ENCODE measurements at places on chromosomes 6 and 20.

DNA sequence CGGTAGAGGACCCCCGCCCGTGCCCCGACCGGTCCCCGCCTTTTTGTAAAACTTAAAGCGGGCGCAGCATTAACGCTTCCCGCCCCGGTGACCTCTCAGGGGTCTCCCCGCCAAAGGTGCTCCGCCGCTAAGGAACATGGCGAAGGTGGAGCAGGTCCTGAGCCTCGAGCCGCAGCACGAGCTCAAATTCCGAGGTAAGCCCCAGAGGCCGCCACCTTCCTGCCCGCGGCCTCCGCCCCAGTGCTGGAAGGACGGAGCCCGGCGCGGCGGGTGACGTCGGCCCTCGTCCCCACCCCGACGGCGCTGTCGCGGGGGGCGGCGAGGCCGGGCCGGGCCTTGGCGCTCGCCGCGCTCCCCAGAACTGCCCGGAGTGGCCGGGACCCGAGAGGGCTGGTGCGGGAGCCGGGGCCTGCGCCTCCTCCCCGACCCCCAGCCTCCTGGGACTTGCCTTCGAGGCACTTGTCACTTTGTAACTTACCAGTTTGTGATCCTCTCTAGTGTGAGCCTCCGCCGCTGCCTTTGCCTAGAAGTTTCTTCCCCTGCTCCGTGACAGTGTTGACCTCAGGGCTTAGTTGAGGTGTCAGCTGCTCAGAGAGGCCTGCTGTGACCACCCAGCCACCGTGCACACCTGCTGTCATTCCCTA lies 417 bp downstream of the VAPB start:
- DNase-seq = peak; percentile 49

- no peak for DNase-seq
Measured at GRCh38 chr6:47587493-47587892, 109.9 kb downstream of the CD2AP start.

- no peak for DNase-seq
Measured at GRCh38 chr20:62631336-62632308, 10.7 kb upstream of the SLCO4A1 start.

DNA sequence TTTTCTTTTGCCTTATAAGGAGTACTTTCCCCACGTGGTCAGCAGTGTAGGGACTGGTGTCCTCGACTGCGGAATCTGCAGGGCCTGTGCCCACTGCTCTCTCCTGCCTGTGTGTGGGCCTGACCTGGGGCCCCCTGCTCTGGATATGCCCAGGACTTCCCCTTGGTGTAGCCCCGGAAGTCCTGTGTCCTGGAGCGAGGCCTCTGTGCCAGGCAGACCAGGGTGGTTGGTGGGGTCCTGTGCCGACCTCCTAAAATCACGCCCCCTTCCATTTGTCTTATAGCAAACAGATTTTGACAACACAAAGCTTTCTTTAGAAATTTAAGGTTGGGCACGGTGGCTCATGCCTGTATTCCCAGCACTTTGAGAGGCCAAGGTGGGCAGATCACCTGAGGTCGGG lies 64.2 kb downstream of the DLL1 start:
- no peak for DNase-seq

GRCh38 chr20:24721891-24722568 lies 227.0 kb upstream of the CST7 start:
- DNase-seq = no peak

GRCh38 chr6:111875741-111876140 lies 2.5 kb upstream of the FYN start:
- no peak for DNase-seq

DNA sequence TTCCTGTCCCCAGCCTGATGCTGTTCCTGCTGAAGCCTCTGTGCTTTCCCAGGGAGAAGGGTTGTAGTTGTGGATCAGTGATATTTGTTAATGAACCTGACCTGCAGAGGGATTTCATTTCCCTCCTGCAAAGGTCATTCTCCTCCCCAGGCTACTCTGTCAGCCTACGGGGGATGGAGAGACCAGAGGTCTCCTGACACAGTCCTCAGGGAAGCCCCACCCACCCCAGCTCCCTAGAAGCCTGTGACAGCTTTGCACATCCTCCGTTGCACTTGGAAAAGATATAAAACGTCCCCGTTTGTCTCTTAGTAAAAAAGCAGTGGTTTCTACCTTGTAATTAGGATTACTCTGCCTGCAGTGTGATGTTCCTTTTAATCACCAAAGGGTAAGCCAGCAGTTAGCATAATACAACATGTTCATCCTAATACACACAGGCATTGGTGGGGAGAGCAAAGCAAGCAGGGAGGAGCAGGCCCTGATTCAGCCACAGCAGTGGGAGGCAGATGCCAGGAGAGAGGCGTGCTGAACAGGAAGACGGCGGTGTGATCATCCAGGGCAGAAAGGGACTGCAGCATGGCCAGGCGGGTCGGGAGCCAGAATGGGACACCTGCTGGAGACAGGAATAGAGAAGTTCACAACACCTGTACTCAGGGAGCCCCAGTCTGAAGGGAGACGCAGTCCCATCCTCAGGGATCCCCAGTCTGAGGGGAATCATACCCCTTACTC lies 293.5 kb downstream of the LRFN2 start:
- no peak for DNase-seq

GRCh38 chr6:54980511-54981275 lies 134.1 kb downstream of the FAM83B start:
- DNase-seq = no peak

GRCh38 chr6:97312241-97312640 lies 29.2 kb upstream of the MMS22L start:
- no peak for DNase-seq

- DNase-seq = no peak
Measured at GRCh38 chr6:99002831-99003230, 55.1 kb upstream of the FBXL4 start.

Measured in GM13976 (cell line).